ENCODE measurements at places on chromosomes 7 and 10.
A peak's percentile ranks its signal among the peaks of the same experiment; 100 is the strongest.

GRCh38 chr7:13910805-13911551 lies 78.5 kb downstream of the ETV1 start:
- DNase-seq, result peak; percentile 15

DNA sequence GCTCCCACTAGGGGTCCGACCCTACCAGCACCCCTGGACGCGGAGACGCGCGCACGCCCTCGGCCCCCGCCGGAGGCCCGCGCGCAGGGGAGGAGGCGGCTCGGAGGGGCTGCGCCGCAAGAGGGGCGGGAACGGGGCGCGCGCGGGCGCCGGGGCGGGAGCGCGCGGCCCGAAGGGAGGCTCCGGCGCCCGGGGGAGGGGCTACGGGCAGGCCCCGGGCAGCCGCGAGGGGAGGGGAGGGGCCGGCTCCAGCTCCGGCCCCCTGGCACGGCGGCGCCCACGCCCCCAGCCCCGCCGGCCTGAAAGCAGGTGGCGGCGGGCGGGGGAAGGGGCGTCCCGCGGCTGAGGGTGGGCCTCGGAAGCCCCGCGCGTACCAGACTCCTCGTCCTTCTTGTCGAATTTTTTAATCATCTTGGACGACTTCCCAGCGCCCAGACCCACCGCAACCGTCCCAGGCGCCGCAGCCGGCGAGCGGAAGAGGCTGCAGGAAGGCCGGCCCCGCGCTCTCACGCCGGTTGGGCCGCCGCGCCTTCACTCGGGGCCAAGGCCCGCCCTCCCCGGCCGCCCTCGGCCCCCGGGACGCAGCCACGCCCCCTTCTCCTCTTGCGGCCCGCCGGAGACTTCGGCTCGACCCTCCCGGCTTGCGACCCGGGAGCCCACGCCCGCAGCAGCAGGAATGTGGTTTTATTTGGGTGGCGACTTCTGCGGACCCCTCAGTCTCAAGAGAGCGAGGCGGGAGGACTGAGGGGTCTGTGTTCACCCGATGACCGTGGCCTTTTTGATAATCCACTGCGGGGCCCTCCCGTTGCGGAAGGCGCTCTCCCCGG lies at the start of gene COPG2:
Gene COPG2, minus strand, starts transcription at position 491 of the 827 bp plus-strand sequence. Its CDS starts 80 bp downstream, at position 411.
- DNase-seq, result peak; percentile 60

DNA sequence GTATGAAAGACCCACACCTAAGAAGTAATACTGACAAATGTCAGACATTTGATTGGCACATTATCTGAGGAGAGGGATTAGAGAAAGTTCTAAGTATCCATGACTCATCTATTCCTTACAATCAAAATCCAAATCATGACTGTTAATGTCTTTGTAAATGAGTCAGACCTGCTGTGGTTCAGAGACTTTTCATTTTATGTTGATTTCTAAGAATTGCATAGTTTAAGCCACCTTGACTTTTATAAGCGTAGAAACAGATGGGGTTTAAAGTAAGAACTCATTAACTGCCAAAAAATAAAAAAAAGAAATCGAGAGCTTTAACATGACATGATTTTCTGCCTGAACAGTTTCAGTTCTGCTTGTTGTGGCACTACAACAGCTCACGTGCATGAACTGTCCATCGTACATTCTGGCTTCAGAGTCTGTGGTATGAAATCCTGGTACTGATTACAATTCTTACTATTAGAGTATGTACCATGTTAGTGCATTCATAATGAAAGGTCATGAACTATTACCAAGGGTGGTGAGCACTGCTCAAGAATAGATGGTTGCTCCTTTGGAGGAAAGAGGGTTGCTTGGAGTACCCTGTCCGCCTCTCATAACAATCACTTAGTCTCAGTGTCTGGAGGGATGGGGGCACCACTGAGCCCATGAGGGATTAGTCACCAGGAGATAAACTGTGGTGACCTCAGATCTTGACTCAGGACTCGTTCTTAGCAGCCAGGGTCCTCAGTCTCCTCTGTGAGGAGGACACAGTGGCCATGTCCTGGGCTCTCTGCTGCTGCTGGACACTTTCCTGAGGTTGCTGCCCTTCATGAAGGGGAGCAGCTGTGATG lies 42.2 kb downstream of the ACSM6 start:
- DNase-seq, result no peak

DNA sequence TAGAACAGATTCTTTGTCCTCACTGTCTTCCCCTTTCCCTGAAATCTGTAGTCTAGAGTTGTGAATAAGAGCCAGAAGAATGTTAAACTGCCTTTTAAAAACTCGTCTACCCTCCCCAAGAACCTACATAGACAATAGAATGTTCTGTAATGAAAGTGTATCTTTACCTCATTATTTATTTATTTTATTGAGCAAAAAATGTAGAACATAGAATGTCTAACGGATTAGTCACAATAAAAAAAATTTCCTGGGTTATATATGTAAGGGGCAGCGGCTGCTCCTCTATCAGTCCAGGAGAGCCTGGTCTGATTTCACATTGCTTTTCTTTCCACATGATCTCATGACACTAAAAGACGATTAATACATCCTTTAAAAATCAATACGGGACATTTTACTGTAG lies 135.7 kb downstream of the SDK1 start:
- DNase-seq, result no peak

DNA sequence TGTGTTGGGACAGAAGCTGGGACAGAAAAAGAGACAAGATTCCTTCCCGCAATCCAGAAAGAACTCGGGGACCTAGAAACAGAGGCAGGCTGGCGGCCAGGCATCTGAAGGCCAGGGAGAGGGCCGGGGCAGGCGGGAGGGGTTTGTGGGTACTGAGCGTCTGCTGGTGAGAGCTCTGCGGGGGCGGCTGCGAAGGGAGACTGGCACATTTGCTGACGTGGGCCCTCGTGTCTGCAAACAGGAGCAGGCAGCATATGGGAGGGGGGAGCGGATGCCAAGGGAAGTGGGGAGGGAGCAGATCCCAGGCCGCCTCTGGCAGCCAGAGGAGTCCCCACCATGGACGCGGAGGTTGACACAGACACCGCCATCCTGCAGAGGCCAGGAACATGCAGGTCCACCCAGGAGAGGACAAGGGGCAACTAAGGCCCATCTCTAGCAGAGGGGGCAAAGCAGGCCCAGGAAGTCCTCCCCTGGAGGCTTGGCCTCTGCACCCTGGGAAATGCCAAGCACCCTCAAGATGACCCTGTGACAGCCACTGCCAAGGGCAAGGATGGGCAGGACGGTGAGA lies 32.2 kb downstream of the KCNH2 start:
- DNase-seq, result no peak

- DNase-seq, result no peak
Measured at GRCh38 chr7:79652619-79653018, 199.2 kb upstream of the MAGI2 start.

- DNase-seq, result peak; percentile 19
Measured at GRCh38 chr10:6239213-6239991, 36.7 kb downstream of the PFKFB3 start.

- DNase-seq, result no peak
Measured at GRCh38 chr7:111705807-111706206, 143.5 kb upstream of the IMMP2L start.

GRCh38 chr7:22001345-22002004 lies 55.8 kb upstream of the CDCA7L start:
- DNase-seq, result peak; percentile 35

GRCh38 chr7:87877366-87878040 lies 1.2 kb downstream of the DBF4 start:
- no peak for DNase-seq

GRCh38 chr7:129952086-129952652 lies 591 bp downstream of the UBE2H start:
- no peak for DNase-seq

DNA sequence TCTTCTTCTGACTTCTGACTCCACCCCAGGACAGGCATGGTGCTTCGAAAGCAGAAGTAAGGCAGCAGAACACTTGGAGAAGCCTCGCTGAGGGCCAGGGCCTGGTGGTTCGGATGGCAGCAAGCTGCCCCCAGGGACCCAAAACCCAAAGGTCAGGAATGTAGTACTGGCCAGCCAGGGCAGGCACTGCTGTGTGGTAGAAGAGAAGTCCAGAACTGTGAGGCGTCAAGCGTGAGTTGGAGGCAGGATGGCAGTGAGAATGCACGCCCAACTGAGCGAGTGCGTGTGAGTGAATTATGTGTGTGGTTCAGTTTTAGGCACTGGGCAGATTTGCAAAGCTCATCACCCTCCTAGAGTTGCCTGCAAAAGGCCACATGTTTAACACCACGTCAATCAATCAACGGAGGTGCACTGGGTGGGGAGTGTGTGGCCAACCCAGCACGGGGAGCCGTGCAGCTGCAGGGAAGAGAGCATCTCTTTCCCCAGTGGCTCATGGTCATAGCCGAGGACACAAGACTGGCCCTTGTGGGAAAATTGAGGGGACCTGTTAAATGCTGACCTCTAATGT lies 144.3 kb downstream of the KCNMA1 start:
- no peak for DNase-seq

DNA sequence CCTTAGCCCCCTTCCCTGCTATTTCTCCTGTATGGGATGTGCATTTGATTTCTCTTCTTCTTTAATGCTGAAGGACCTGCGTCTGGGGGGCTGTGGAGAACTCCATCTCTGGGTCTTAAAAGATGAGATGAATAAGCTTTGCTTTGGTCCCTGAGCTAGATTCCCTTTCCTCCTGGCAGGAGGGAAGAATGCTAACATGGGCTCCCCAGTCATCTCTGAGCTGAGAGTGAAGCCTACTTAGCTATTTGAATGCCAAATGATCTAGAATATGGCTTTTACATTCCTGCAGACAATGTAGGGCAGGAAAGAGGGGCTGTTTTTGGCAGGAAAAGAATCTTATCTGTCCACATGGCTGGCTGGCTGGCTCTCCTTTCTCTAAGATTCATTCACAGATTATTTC lies 62.6 kb upstream of the EFCAB10 start:
- no peak for DNase-seq

- DNase-seq, result no peak
Measured at GRCh38 chr10:53699684-53700083, 927.1 kb upstream of the MBL2 start.

All from CD4-positive, alpha-beta memory T cell (primary cell).